NCI-H748 treated with DMSO at 0.1 percent for 48 hours (cell line): ENCODE measurements at places on chromosomes 16 and 17.

- no peak for DNase-seq
Observed at GRCh38 chr16:58272855-58273254, 22.0 kb downstream of the PRSS54 start.

GRCh38 chr17:163514-164098, 17.8 kb downstream of the DOC2B start:
- no peak for DNase-seq

- DNase-seq = peak; percentile 29
Observed at GRCh38 chr17:45394913-45395568, 37.6 kb downstream of the ARHGAP27 start.

- DNase-seq = no peak
Observed at GRCh38 chr17:42653179-42654124, 5.6 kb upstream of the TUBG2 start.

DNA sequence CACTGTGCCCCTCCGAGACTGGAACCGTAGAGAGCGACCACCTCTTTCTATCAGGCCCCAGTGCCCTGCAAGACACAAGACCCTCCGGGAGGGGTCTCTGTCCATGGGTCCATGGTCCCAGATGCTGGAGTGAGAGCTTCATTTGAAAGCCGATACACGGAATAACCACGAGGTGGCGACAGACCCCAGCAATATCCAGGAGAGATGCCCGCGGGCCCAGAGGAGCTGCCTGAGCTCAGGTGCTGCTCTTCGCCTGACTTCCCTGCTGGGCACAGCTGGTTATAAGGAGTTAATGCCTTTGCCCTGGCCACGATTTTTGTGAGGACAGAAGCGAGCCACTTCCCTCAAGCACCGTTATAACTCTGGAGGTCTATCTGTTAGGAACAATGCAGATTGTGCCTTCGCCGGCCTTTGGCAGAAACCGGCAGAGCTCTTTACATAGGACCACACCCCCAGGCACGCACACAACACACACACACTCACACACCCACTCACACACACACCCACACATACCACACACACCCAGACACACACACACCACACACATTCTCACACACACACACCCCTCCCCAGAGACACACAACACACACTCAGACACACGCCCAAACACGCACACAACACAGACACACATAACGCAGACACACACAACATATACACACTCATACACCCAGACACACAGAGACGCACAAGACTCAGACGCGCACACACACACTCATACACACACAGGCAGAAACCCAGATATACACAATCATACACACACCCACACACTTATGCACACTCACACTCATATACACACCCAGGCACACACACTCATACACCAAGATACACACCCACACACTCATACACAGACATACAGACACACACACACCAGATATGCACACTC, 436.4 kb downstream of the SOX9 start:
- peak; percentile 59 for DNase-seq

GRCh38 chr16:17367036-17367435, 103.7 kb downstream of the XYLT1 start:
- DNase-seq = no peak

DNA sequence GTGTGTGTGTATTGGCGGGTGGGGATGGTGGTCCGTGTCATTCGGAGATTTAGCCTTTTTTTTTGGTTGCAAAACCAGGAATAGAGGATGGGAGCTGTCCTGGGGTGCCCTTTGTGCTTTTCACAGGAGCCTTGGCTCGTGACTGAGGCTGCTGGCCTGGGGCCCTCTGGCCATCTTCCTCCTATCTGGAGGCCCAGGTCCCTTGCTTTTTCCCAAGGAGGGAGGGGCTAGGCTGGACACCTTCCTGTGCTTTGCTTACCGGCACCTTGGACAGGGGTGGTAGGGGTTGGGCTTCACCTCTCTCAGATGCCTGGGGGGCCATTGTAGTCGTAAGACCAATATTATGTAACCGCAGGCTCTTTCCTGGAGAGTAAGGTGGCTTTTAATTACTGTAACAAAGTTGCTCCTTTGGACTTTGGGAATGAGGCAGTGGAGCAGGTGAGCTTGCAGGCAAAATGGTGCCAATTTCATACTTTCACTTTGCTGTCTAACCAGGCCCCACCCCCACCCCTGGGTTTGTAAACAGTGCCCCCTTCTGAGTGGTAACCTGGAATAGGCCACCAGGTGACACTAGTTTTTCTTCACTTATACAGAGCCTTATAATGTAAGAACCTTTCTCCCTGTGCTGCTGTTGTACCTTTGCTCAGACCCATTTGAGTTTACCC, 1.2 kb downstream of the DYNLL2 start:
- DNase-seq = peak; percentile 11

DNA sequence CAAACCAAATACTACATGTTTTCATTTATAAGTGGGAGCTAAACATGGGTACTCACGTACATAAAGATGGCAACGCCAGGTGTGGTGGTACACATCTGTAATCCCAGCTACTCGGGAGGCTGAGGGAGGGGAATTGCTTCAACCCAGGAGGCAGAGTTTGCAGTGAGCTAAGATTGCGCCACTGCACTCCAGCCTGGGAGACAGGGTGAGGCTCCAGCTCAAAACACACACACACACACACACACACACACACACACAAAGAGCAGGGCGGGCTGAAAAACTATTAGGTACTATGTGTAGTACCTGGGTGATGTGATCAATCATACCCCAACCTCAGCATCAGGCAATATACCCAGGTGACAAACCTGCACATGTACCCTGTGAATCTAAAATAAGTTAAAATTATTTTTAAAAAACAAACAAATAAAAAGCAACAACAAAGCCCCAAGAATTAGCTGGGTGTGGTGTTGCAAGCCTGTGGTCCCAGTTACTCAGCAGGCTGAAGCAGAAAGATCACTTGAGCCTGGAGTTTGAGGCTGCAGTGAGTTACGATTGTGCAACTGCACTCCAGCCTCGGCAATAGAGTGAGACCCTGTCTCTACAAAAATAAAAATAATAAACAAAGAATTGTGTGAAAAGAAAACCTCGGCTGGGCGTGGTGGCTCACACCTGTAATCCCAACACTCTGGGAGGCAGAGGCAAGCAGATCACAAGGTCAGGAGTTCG, 11.9 kb upstream of the FAAP100 start:
- no peak for DNase-seq

DNA sequence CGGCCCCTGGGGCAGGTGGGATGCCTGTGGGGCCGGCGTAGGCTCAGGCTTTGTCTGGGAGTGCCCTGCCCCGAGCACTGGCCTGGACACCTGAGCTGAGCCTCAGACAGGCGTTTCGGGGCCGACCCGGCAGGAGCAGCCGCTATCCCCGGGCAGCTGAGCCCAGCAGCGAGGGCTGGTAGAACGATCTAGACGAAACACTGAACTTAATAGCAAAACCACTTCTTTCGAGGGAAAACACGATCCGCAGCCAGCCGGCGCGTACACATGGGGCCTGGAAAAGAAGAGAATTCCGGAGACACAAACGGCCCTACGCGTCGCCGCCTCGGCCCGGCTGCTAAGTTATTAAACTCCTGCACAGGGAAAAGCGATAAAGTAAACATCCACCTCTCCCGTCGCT, 22.0 kb upstream of the SSTR5 start:
- DNase-seq = no peak

- DNase-seq = no peak
Observed at GRCh38 chr16:745739-746138, 4.9 kb upstream of the CIAO3 start.

DNA sequence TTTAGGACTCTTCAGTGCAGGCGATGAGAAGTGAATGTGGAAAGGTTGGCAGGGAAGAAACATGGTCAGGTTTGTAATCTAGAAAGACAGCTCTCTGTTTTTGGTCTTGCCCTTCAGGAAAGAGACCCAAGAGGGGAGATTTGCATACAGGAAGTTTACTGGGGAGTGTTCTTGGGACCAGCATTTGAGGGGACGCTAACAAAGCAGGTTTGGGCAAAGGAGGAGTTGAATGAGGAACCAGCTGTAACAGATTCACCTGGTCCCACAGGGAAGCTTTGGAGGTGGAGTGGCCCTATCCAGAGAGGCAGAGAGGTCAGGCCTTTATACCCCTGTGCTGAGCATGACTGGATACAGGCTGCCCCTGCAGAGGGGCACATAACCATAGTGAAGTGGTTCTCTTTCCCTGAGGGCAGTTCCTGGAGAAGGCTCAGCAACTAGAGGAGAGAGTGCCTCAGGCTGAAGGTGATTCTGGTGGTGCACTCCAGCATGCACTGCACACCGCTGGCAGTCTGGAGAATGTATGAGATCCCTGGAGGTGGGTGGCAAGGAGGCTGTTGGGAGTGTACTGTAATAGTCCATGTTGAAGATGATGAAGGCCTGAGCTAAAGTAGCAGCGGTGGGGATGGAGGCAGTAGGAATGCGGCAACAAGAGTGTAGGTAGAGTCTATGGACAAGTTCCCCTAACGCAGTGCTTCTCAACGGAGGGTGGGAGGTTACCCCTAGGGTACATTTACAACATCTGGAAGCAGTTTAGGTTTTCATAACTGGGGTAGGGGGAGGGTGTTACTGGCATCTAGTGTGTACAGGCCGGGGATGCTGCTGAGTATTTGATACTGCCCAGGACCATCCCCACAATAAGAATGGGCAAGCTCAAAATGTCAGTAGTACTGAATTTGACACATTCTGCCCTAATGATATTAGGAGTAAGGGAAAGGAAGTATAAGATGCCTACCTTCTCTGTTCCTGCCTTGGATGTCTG, 37.2 kb downstream of the MAP2K6 start:
- DNase-seq = no peak
